ENCODE measurements at places on chromosomes 7 and 10.

GRCh38 chr7:140605337-140605736 lies 35.3 kb downstream of the DENND2A start:
- no peak for DNase-seq

DNA sequence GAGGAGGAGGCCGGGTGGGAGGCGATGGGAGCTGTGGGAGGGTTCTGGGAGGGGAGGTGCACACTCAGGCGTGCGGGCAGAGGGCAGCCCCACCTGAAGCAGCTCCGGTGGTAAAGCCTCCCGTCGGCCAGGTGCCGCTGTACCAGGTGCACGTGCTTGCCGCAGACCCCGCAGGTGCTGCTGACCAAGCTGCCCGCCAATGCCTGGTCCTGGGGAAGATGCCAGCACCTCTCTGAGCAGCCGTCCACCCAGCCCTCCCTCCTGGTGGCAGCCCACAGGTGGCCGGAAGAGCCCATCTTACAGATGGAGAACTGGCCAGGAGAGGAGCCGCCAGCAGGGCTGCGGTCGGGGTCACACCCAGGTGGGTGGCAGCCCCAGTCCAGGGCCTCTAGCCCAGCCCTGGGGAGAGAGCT lies 12.6 kb downstream of the MICALL2 start:
- no peak for DNase-seq

- DNase-seq: no peak
Measured at GRCh38 chr10:131569851-131570715, 258.6 kb upstream of the TCERG1L start.

DNA sequence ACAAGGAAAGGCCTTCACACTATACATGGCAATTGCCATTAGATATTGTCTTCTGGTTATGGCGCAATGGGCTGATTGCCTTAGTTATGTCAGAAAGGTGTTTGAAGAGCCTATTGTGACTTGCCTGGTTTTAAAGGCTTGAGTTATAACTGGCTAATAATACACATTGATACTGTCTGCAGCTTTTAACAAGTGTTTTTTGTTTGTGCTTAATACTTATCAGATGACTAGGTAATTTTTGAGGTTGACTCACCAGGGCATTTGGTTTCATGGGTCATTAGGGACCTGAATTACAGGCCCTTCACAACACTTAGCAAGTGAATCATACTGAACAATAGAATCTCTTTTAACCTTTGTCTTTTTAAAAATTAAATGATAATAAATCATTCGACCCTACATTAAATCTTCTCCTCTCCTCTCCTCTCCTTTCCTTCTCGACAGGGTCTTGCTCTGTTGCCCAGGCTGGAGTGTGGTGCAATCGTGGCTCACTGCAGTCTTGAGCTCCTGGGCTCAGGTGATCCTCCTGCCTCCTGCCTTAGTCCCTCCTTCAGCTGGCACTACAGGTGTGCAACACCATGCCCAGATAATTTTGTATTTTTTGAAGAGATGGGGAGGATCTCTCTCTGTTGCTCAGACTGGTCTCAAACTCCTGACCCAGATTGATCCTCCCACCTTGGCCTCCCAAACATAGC lies 196.3 kb downstream of the JCAD start:
- DNase-seq: no peak

GRCh38 chr10:61592581-61592980 lies 70.1 kb upstream of the CABCOCO1 start:
- no peak for DNase-seq

- no peak for DNase-seq
Measured at GRCh38 chr10:113309791-113310190, 243.1 kb upstream of the HABP2 start.

Measured in T-helper 2 cell (primary cell).